Large intestine (tissue), 12 donors: ENCODE measurements at places on chromosomes 1 and 21. TPM values are rescaled to one million over a fixed set of nuclear protein-coding genes. Genes with fewer than 3 reads are reported as not detected.

DNA sequence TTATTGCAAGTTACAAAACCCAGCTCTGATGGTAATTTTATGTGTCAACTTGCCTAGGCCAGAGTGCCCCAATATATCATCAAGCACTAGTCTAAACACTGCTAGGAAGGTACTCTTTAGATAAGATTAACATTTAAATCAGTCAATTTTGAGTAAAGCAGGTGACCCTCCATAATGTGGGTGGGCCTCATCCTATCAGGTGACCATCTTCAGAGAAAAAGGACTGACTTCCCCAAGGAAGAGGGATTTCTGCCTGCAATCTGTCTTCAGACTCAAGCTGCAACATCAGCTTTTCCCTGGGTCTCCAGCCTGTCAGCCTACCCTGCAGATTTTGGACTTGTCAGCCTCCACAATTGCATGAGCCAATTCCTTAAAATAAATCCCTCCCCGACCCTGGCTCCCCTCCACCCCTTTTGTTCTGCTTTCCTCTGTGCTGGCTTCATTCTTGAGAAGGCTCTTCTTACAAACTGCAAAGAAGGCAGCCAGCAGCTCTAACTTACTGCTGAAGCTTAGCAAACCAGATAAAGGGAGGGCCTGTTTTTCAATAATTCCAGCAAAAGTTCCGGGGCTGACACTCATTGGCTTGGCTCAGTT lies 56.4 kb upstream of the RUNX3 start:
- no peak for DNase-seq

- no peak for DNase-seq
Measured at GRCh38 chr21:36400719-36401118, 15.5 kb downstream of the CHAF1B start.

GRCh38 chr1:225360119-225360518 lies 67.7 kb downstream of the LBR start:
- no peak for DNase-seq

DNA sequence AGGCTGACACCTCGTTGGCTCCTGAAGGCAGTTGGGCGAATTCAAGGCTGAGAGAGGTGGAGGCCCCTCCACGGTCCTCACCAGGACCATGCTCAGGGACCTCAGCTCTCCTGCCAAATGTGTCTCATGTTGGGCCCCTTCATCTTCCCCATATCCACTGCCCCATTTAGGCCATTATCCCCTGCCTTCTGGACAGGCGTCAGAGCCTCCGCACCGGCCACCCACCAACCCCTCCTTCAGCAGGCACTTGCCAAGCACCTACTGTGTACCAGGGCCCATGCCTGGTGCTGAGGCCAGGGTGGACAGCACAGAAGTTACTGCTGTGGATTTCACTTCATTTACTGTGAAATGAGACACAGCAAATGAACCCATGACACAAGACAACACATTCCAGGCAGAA lies 325.8 kb downstream of the MATN1 start:
- DNase-seq: no peak

GRCh38 chr1:206633708-206634121 lies 1.6 kb upstream of the DYRK3 start:
- DNase-seq: peak; percentile 24

GRCh38 chr1:208343226-208343625 lies 99.0 kb upstream of the PLXNA2 start:
- DNase-seq: no peak

GRCh38 chr1:119884711-119885110 lies 11.6 kb downstream of the ADAM30 start:
- no peak for DNase-seq

- DNase-seq: no peak
Measured at GRCh38 chr21:35974775-35975174, 85.6 kb downstream of the SETD4 start.

GRCh38 chr1:220696863-220697231 lies 6.7 kb downstream of the C1orf115 start:
- no peak for DNase-seq

- no peak for DNase-seq
Measured at GRCh38 chr1:32894019-32894600, 7.1 kb downstream of the TMEM54 start.

DNA sequence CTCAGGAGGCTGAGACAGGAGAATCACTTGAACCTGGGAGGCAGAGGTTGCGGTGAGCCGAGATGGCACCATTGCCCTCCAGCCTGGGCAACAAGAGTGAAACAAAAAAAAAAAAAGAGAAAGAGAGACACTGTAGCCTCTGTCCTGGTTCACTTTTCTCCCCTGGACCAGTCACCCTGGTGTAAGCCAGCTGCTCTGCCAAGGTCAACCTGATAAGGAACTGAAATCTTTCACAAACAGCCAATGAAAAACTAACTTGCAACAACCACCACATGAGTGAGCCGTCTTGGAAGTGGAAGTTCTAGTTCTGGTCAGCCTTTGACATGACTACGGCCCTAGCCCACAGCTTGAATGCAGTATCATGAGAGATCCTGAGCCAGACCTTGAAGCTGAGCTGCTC lies 36.8 kb upstream of the CXADR start:
- peak; percentile 50 for DNase-seq

DNA sequence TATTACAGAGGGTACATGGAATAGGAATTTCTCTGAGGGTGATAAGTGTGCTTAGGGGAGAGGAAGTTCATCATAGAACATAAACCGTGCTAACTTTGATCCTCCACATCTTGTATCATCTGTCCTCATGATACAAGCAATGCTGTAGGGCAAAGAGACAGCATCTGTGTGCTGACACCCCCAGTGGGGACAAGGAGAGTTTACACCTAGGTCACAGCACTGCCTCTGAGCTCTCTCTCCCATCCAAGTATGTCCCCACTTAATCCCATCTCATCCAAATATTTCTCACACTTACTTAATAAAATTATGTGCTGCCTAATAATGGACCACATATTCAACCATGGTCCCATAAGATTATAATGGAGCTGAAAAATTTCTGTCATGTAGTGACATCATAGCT lies 4.3 kb upstream of the TEDDM1 start:
- DNase-seq: no peak

GRCh38 chr1:1435106-1435903 lies at the start of gene VWA1:
VWA1 (plus strand) TSS chr1:1435690; CDS start chr1:1435749, 59 bp downstream.
- DNase-seq: peak; percentile 74

- peak; percentile 99 for DNase-seq
Measured at GRCh38 chr1:161045736-161046604, at the start of gene USF1. USF1 (minus strand) TSS chr1:161045977; CDS start chr1:161043275, 2,702 bp downstream.

DNA sequence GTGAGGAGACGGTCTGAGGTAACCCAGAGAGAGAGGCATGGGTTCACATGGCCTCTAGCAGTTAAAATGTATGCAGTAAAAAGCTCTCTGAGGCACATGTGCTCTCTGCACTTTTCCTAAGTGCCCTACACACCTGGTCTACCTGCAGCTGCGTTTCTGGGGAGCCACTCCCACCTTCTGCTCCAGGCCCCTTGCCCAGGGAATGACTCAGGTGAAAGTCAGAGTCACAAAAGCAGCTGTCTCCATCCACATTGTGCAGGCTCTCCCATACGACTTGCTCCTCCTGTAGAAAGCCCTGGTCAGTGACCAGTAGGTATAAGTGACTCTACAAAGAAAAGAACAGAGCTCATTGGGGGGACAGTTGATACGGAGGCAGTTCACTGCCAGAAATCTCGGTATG lies 8.8 kb downstream of the MINDY1 start:
- no peak for DNase-seq

GRCh38 chr1:199279872-199280645 lies 641.2 kb downstream of the PTPRC start:
- DNase-seq: no peak

- no peak for DNase-seq
Measured at GRCh38 chr1:55286856-55287602, 71.9 kb upstream of the USP24 start.

DNA sequence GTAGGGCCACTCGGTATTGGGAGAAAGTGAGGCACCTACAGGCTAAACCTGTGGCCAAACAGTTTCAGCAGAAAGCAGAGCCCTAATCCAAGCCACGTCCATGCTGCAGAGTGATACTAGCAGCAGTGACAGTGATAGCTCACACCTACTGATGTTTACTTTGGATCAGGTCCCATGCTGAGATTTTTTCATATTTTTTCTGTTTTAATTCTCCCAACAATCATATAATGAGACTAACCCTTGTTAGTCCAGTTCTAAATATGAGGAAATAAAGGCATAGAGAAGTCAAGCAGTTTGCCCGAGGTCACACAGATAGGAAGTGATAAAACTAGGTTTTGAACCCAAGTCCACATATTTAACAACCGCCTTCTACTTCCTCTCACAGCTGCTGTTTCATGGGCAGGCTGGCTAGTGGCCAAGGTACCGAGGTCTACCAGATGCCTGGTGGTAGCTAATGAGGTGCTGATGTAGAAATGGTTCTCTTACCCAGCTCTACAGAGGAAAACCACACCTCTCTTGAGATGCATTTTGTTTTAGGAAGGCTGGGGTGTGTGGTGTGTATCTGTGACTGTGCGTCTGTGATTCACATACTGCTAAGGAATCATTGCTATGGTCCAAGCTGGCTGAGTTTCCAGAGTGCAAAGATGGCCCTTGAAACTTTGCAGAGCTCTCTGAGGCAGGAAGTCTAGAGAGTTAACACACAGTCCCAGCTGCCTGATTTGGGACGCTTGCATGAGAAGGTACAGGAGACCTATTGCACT lies 80.3 kb upstream of the ARTN start:
- DNase-seq: peak; percentile 39

- DNase-seq: peak; percentile 55
Measured at GRCh38 chr1:24027838-24028468, 47.8 kb upstream of the SRSF10 start.

DNA sequence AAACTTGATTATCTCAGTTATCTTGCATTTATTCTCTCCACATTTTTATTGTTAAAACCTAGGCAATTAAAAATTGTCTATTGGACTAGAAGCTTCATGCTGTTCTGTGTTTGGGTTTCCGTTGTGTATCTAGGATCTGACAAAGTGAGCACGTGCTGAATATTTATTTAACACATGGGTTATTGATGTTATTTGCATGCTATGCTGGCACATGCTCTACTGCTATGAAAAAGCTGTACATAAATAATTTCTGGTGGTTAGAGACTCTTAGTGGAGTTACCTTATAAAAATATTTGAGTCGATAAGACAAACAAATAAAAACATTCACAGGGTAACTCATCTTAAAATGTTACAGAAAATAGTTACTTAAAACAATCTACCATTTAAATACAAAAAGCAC lies 1769.7 kb downstream of the MRPL39 start:
- DNase-seq: no peak

DNA sequence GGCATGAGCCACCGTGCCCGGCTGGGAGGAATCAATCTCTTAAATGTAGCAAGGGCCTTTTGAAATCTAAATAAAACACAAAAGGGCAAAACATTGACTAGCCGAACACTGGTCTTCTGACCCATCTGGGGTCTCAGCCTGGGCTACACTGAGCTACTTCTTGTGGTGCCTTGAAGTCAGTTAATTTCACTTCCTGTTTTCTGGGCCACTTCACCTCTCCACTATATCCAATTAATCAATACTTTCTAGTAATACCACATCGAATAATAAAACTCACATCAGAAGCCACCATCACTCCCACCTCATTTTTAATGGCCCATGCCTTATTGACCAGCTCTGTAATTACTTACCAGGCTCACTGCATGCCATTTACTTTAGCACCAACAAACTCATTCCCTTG lies 138.0 kb upstream of the SAMSN1 start:
- no peak for DNase-seq

DNA sequence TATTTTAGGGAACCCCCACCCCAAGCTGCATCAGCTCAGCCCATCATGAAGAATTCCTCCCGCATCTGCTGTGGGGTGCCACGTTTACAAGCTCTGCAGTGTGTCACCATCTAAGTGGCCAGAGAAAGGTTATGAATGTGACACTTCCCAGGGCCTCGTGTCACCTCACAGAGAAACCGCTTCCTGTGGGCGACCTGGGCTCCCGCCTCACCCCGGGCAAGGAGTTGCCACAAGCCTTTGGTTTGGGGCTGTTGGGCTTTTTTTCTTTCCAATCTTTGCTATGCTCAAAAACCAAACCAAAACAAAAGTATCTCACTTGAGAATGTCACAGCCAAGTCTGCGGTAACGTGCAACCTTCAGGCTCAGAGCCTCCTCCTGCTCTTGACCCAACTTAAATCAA lies 82.1 kb upstream of the ARHGEF16 start:
- DNase-seq: no peak

- no peak for DNase-seq
Measured at GRCh38 chr1:87706203-87706602, 377.5 kb downstream of the LMO4 start.

GRCh38 chr1:211738096-211738690 lies 62.8 kb upstream of the NEK2 start:
- DNase-seq: no peak

DNA sequence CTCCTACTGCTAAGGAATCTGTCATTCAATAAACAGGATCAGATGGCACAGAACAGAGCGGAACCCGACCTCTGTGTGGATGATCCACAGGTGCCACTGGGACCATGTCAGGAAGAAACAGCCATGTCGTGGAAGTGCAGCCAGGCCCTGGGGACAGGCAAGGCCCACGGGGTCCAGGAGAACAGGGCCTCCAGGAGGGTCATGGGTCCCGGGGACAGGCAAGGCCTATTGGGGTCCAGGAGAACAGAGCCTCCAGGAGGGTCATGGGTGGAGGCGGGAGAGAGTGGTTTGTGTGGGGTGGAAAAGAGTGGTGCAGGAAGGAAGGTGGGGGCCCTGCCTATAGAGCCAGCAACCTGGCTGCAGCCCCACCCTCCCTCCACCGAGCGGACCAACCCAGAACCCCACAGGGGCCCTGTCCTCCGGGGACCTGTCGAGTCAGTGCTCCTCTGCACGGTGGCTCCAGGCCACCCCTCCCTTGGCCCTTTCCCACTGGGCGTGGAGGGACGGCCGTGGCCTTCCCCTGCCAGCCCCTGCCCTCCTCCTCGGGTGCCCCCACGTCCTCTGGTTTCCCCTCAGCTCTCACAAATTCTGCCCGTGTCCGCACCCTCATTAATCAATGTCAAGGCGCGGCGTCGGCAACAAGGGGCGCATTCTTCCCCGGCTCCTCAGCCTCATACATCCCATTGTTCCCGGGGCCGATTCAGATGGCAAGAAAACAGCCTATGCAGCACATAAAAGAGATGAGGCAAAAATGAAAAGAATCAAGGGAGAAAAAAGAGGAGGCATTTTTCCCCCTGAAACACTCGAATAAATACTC lies 146.4 kb downstream of the PRDM16 start:
- no peak for DNase-seq

- peak; percentile 50 for DNase-seq
Measured at GRCh38 chr1:202349206-202349928, 868 bp downstream of the PPP1R12B start.

ADGRL4 gene
- polyA plus RNA-seq: 5.6 TPM

EXOC8 gene
- 13.7 TPM for polyA plus RNA-seq

KRTAP20-4 gene
- polyA plus RNA-seq: not detected

FMOD gene
- 104 TPM for polyA plus RNA-seq

AGT gene
- 191 TPM for polyA plus RNA-seq

RNF186 gene
- 18.8 TPM for polyA plus RNA-seq

ROR1 gene
- 14.4 TPM for polyA plus RNA-seq

PWP2 gene
- 9.3 TPM for polyA plus RNA-seq

CLDN17 gene
- polyA plus RNA-seq: not detected

BATF3 gene
- polyA plus RNA-seq: 3.0 TPM

ST6GALNAC5 gene
- 6.1 TPM for polyA plus RNA-seq

MYOG gene
- 0.66 TPM for polyA plus RNA-seq
